Kidney epithelial cell (primary cell): ENCODE measurements at places on chromosomes 2 and 18.

GRCh38 chr2:132478461-132479105 lies 62.0 kb downstream of the GPR39 start:
- DNase-seq, result no peak

DNA sequence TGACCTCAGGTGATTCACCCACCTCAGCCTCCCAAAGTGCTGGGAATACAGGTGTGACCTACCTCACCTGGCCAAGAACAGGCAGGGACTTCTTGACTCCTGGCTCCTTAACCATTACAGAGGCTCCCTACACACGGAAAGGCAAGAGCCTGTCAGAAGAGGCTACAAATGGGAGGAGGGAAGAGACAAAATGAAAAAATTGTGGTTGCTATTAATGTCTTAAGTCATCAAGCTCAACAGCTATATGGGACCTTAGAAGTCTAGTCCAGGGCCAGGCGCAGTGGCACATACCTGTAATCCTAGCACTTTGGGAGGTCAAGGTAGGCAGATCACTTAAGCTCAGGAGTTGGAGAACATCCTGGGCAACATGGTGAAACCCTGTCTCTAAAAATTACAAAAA lies 11.5 kb upstream of the FAM124B start:
- DNase-seq, result no peak

GRCh38 chr2:98607741-98608115 lies 584 bp downstream of the COA5 start:
- no peak for DNase-seq

GRCh38 chr2:160249876-160250275 lies 49.8 kb upstream of the ITGB6 start:
- DNase-seq, result no peak

DNA sequence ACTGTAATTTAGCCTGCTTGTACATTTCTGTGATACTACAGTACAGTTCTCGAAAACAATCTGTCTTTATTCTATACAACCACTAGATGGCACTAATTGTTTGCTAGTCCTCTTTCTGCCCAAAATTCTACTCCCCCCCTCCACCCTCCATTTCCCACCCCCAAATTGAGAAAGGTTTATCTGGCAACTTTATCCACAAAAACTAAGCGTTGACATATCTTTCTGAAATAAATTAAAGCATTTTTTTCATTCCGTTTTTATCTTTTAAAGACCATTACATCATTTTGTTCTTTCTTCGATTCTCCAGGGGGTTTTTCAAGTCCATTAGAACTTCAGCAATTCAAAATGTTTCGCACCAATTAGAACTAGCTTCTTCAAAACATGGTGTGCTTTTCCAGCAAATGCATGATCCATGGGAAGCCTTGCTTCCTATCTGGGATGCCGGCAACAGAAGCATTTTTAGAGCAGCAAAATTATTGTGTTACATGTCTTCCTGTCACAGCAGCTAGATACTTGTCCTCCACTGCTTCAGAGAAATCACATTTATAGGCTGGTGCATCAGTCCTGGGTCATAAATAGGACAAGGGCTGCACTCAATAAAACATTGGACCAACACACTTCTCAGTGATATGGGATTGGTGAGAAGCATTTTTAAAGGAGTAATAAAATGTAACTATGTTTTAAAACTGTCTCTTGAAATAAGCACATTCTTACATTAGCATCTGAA lies 241.3 kb downstream of the PAX3 start:
- DNase-seq, result no peak

GRCh38 chr18:74633652-74634352 lies 36.1 kb downstream of the ZNF407 start:
- no peak for DNase-seq

- no peak for DNase-seq
Measured at GRCh38 chr2:120992791-120993555, 257.3 kb downstream of the GLI2 start.

GRCh38 chr2:16126517-16127275 lies 186.3 kb downstream of the MYCN start:
- no peak for DNase-seq

DNA sequence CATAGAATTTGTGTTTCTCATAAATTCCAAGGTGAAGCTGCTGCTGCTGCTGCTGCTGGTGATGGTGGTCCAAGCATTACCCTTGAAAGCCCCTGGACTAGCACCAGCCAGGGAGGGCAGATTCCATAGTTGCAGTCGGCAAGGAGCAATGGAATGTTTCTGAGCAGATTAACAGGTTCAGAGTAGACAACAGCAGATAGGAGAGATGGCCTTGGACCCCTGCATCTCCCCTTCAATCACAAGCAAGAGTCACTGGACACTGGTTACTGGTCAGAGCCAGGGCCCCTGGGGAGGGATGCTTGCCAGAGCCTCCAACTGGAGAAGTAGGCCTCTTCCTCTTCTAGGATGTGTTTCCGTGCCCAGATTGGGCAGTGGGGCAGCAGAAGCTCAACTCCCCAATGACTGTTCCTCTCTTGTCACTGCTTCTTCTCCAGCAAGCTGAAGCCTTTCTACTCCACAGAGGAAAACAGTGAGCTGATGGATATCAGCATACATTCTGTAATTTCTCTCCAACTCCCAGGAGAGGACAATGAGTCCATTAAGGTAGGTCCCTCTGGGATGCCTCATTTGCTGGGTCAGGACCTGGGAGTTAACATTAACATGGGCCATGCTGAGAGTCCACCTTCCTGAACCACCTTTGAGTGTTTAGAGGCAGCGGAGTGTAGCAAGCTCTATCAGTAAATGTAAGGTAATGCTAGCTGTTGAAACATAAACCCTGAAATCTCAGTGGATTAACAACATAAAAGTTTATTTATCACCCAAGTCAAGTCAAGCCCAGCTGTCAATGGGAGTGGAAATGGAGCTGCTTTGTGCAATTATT lies 35.3 kb downstream of the MROH2A start:
- DNase-seq, result no peak

GRCh38 chr2:53630026-53630606 lies 137.5 kb upstream of the CHAC2 start:
- DNase-seq, result no peak

- no peak for DNase-seq
Measured at GRCh38 chr2:128389388-128390086, 70.9 kb upstream of the HS6ST1 start.

- DNase-seq, result peak; percentile 18
Measured at GRCh38 chr18:22106536-22107292, 62.7 kb upstream of the GATA6 start.

GRCh38 chr2:57796527-57796926 lies 250.1 kb upstream of the VRK2 start:
- DNase-seq, result no peak

- no peak for DNase-seq
Measured at GRCh38 chr2:96856776-96857666, 795 bp downstream of the ANKRD39 start.

DNA sequence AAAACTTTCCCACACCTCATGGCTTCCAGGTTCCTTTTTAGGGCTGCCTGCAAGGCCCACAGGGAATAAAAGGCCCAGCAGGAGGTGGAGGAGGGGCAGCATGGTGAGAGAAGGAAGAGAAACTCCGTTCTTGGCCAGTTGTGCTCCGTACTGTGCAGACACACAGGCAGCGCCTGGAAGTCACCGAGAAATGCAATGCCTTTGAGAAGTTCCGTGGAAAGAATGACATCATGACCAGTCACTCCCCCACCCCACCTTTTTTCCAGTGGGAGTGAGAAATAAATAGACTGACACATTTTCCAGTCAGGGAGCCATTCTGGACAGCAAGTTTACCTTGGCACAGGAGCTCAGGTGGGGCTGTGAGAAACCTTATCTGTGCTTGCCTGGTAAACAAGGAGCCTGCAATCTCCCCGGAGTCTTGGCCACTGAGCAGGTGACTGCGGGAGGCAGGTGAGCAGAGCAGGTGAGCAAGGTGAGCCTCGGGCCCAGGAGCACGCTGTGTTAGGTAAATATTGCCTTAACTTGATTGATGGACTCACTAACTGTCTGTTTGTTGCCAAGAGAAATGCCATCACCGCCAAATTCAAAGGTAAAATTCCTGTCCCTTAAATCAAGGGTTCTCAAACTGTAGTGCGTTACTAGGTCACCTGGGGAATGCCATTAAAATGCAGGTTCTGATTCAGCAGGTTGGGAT lies 13.5 kb upstream of the LBH start:
- DNase-seq, result no peak

DNA sequence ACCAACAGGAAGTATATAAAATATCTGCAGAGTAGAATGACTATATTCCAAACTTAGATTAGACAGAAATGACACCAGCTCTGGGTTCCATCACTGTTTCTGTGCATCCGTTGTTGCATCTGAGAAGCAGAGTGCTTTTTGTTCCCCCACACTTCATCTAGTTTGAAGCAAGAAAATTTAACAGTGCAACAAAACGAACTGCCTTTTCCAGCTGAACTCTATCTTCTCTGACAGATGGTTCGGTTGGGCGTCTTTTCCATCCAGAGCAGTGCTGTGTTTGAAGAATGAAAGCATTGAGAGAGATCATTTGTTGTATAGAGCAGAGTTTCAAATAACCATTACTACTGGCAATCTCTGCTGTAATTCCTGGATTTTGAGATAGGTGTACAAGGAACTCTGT lies 757.5 kb downstream of the DPP10 start:
- DNase-seq, result no peak
